ENCODE measurements at places on chromosomes 3 and 15. TPM values are rescaled to one million over a fixed set of nuclear protein-coding genes. Genes with fewer than 3 reads are reported as not detected.

DNA sequence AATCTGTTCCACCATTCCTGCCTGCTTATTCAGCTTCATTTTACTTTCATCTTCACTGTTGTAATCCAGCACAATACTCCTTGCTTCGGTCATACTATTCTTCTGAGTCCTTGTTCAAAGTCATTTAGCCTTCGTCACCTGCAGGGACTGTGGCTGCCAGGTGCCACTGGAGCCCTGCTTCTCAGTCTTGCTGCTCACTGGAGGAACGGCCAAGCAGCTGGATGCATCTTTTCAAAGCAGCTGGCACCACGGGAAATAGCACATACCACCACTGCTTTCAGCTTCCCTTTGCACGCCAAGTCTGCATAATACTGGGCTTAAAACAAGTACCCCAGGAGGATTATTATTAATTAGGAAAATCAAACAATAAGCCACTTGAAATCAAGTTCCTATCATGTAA is 287.6 kb downstream of the BCHE start:
- DNase-seq = no peak
- H3K4me3 ChIP-seq = no peak overlapping the region
- no peaks in the 10 kb centered on the region for H3K27me3 ChIP-seq
- H3K27ac ChIP-seq = no peak overlapping the region
- H3K4me1 ChIP-seq = no peaks in the 10 kb centered on the region

The LPCAT4 gene
- 49.5 TPM for total RNA-seq

The MYLK gene
- total RNA-seq = not detected

DNA sequence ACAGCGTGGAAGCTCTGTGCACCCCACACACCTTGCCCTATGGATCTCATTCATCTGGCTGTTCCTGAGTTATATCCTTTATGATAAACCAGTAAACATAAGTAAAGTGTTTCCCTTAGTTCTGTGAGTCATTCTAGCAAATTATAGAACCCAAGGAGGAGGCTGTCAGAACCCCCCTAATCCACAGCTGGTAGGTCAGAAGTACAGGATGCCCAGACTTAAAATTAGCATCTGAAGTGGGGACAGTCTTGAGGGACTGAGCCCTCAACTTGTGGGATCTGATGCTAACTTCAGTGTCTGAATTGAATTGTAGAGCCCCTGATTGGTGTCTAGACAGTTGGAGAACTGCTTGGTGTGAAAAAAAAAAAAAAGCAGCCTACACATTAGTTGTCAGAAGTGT is 75.1 kb downstream of the B3GNT5 start:
- no peaks in the 10 kb centered on the region for H3K27me3 ChIP-seq
- H3K4me1 ChIP-seq = no peaks in the 10 kb centered on the region
- H3K36me3 ChIP-seq = no peaks in the 10 kb centered on the region
- no peak overlapping the region for H3K27ac ChIP-seq
- DNase-seq = no peak

- no peaks in the 10 kb centered on the region for H3K36me3 ChIP-seq
- peaks cover 27% of the 10 kb centered on the region for H3K4me1 ChIP-seq
- no peak for DNase-seq
- no peaks in the 10 kb centered on the region for H3K27me3 ChIP-seq
Measured at GRCh38 chr3:15206662-15207576, 873 bp downstream of the CAPN7 start.

The CTXN2 gene
- total RNA-seq = not detected

DNA sequence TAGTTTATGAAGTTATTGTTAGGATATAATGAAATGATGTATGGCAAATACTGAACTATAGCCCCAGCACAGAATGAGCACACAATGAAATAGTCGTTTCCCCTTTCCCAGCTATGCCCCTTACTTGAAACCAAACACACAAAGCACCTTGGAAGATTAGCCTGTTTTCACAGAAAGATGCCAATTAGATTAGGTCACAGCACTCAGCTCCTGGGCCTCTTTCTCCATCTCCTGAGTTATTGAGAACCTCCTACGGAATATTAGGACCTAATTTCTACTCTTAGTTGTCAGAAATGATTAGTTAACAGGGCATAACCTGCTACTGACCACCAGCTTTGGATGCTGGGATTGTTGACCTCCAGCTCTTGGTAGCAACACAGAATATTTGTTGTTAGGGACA is 269.4 kb upstream of the ROPN1 start:
- H3K27me3 ChIP-seq = no peaks in the 10 kb centered on the region
- DNase-seq = no peak
- no peak overlapping the region for H3K27ac ChIP-seq
- no peak overlapping the region for H3K4me3 ChIP-seq

DNA sequence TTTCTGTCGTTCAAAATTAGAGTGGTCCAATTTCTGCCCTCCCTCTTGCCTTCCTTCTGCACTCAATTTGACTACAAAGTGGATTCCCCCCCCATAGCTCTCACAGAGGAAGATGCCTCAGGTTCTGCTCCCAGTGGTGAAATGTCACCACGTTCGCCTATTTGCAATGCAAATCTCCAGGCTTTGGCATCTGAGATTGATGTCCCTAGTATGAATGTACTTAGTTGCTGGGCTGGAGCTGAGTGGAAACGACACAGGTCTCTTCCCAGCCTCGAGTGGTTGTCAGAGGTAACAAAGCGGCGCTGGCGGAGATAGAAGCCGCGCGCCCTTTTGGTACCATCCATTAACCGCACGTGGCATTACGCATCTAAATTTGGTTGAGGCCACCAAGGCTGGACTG is 860.1 kb downstream of the MCTP2 start:
- no peak overlapping the region for H3K27ac ChIP-seq
- H3K36me3 ChIP-seq = no peaks in the 10 kb centered on the region
- H3K27me3 ChIP-seq = no peaks in the 10 kb centered on the region
- DNase-seq = no peak
- H3K4me3 ChIP-seq = no peak overlapping the region

GRCh38 chr3:131218196-131218595 is 163.4 kb upstream of the NUDT16 start:
- H3K4me3 ChIP-seq = no peak overlapping the region
- H3K27me3 ChIP-seq = no peaks in the 10 kb centered on the region
- no peaks in the 10 kb centered on the region for H3K36me3 ChIP-seq

- H3K4me3 ChIP-seq = no peak overlapping the region
- H3K27me3 ChIP-seq = no peaks in the 10 kb centered on the region
- no peaks in the 10 kb centered on the region for H3K36me3 ChIP-seq
- H3K27ac ChIP-seq = no peak overlapping the region
- H3K4me1 ChIP-seq = peaks cover 18% of the 10 kb centered on the region
Measured at GRCh38 chr3:11583638-11584046, 60.1 kb downstream of the VGLL4 start.

GRCh38 chr15:101542306-101543025 is 53.0 kb upstream of the PCSK6 start:
- H3K4me1 ChIP-seq = no peaks in the 10 kb centered on the region
- no peak for DNase-seq
- H3K27me3 ChIP-seq = no peaks in the 10 kb centered on the region
- no peaks in the 10 kb centered on the region for H3K36me3 ChIP-seq

DNA sequence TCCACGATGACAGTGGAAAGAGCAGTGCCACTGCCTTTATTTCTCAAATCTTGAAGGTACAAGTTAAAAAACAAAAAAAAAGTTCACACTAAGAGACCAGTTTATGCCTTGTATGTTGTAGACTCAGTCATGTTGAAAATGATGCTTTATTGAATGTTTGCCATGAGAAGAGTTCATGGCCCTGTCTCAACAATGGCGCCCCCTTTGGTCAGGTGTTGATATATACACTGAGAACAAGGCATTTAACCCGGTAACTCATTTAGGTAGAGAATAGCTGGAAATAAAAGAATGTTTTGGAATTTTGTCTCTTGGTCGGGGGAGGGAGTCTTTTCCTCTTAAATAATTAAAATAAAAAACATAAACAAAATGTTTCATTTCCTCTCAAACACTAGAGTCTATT is 145.6 kb upstream of the SLC2A2 start:
- H3K27ac ChIP-seq = no peak overlapping the region
- H3K4me3 ChIP-seq = no peak overlapping the region
- DNase-seq = no peak
- H3K27me3 ChIP-seq = no peaks in the 10 kb centered on the region
- peaks cover 13% of the 10 kb centered on the region for H3K36me3 ChIP-seq
- H3K4me1 ChIP-seq = no peaks in the 10 kb centered on the region

DNA sequence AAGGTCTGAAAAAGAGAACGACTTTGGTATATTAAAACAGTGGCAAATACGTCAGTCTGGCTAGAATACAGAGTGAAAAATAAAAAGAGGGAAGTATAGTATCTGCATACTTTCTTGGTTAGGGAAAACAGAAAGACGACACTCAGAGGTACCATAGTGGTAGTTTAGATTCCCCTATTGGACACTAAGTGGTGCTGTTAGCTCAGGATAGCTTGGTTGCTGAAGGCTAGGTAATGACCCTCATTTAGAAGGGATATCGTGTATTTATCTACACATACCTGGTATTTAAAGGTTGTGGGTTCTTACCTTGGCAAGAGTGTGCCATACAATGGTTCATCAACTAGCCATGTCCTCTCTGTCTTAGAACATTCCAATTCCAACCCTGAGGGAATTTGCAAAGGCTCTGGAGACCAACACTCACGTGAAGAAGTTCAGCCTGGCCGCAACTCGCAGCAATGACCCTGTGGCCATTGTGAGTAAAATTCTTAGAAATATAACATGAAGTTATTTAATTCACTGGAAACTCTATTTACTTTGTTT is 31.0 kb downstream of the TMOD2 start:
- peaks cover 5% of the 10 kb centered on the region for H3K36me3 ChIP-seq
- no peak for DNase-seq
- H3K4me1 ChIP-seq = no peaks in the 10 kb centered on the region
- H3K4me3 ChIP-seq = no peak overlapping the region
- no peak overlapping the region for H3K27ac ChIP-seq

The NIPA2 gene
- total RNA-seq = 112 TPM

DNA sequence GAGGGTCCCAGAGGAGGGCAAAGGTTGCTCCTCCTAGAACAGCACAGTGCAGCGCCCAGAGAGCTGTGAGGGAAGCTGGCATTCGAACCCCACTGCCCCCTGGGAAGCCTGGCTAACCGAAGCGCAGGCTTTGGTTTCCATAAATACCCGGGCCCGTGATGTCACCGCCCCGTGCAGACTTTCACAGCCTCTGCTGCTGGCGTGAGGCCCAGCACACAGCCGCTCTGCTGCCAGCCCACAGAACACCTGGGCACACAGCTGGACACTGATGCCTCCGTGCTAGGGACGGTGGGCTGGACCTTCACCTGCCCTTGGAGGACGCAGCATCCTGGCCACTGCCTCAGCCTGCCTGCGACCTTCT is 1.0 kb downstream of the IQSEC1 start:
- H3K36me3 ChIP-seq = no peaks in the 10 kb centered on the region
- H3K4me3 ChIP-seq = no peak overlapping the region
- H3K27ac ChIP-seq = no peak overlapping the region
- DNase-seq = no peak

DNA sequence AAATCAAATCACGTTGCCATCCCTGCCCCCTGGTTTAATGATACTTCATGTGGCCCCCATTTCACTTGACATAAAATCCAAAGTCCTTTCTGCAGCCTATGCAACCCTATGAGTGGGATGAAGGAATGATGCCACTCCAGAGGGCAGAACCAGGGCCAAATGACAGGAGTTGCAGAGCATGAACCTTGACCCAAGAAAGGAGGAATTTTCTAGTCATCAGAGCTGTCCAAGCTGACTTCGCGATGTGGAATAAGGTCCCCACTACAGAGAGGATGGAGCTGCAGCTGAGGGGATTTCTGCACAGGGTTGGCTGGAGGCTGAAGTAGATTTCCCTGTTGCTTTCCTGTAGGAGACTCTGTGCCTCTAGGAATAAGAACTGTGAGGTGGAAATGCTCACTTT is 15.8 kb upstream of the EPHB3 start:
- DNase-seq = no peak
- no peak overlapping the region for H3K4me3 ChIP-seq
- peaks cover 9% of the 10 kb centered on the region for H3K4me1 ChIP-seq
- no peaks in the 10 kb centered on the region for H3K36me3 ChIP-seq

DNA sequence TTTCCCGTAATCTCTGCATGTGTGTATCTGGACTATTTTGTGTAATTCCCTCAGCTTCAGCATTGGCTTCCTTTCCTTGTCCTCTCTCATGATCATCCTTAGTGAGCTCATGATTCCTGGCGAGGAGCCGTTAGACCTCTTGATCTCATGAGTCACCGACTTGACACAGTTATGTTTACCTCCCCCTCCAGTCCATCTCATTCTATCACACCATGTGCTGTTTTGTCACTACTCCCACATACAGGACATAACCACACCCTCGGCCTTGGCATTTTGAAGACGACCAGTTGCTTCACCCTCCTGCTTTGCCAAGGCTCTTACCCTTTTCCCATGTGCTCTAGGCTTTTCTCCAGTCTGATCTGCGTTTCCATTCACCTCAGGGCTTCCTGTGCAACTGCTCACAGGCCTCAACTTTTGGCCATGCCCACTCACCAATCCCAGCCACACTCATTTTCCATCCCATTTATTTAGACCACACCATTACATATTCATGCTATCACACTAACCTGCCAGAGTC is 41.5 kb downstream of the CP start:
- no peaks in the 10 kb centered on the region for H3K27me3 ChIP-seq
- H3K4me3 ChIP-seq = no peak overlapping the region
- no peak for DNase-seq
- no peak overlapping the region for H3K27ac ChIP-seq
- peaks cover 15% of the 10 kb centered on the region for H3K36me3 ChIP-seq

The HYKK gene
- 0.94 TPM for total RNA-seq

The OR5H2 gene
- not detected for total RNA-seq

DNA sequence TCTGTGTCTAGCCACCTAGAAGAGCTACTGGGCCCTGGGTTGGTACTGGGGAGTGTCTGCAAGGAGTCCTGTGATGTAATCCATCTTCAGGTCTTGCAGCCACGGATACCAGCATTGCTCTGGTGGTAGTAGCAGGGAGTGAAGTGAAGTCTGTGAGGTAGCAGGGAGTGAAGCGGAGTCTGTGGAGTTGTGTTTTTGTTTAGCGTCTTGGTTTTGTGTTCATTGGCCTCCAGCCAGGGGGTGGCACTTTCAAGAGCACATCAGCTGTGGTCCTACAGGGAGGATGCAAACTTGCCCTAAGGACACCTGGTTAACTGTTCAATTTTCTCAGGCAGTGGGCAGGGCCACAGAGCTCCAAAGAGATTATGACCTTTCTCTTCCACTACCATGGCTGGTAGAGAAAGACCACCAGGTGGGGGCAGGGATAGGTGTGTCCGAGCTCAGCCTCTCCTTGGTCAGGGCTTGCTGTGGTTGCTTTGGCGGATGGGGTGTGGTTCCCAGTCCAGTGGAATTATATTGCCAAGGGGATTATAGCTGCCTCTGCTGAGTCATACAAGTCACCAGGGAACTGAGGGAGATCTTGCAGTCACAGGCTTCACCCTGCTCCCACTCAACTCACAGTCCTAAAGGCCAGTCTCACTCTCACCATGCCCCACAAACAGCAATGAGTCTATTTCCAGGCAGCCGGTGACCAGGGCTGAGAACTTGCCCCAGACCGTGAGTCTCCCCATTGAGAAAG is 424.7 kb downstream of the ZBBX start:
- H3K4me1 ChIP-seq = no peaks in the 10 kb centered on the region
- no peaks in the 10 kb centered on the region for H3K27me3 ChIP-seq
- H3K4me3 ChIP-seq = no peak overlapping the region
- H3K36me3 ChIP-seq = no peaks in the 10 kb centered on the region

All from CD8-positive, alpha-beta memory T cell (primary cell).